ENCODE measurements at places on chromosomes 5 and 9.

DNA sequence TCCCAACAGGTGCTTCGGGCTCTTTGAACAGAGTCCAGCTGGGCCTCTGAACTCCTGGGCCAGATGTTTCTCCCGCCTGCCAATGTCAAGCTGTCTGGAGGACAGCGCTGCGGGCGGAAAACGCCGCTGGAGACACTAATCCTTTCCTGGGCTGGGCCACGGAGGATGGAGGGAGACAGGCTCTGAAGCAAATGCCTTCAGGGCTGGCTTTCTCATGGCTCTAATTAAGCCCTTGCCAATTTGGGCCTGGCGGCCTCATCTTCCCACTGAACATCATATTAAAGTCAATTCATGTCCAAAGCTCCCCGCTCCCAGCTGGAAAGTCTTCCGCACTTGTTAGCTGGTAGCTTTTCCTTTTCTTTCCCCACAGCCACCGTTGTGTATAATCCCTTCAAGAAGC is 72.7 kb downstream of the NTNG2 start:
- DNase-seq, result no peak

DNA sequence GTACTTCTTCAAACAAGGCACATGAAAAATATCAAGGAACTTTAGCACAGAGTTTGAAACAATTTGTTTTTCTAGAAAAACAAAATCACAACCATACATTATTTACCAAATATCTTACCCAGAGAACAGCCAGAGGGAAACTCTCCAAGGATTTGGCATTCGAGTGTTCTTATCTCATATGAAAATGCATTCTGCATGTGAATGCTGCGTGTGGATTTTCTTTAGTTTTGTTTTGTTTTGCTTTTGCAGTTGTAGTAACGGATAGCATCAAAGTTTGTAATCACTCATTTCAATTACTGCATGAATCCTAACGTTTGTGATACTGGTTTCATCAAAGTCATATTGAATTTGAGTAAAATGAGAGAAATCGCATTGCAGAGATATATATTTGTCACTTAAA is 28.0 kb downstream of the ADAMTSL1 start:
- DNase-seq, result no peak

DNA sequence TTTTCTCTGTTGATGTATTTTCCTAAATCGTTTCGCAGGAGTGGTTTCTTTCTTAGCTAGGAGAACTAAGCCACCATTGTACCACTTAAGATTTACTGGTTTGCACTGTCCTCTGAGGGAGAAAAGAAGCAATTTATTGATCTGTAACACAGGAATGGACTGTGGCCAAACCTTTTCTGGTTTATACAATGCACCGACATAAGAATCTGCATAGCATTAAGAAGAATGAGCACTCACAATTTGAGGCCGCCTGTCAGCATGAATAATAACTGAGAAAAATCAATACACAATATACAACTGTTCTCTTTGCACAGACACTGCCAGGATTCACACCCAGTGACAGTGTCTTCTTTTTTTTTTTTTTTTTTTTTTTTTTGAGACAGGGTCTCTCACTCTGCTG is 168.6 kb upstream of the DMRT1 start:
- no peak for DNase-seq

DNA sequence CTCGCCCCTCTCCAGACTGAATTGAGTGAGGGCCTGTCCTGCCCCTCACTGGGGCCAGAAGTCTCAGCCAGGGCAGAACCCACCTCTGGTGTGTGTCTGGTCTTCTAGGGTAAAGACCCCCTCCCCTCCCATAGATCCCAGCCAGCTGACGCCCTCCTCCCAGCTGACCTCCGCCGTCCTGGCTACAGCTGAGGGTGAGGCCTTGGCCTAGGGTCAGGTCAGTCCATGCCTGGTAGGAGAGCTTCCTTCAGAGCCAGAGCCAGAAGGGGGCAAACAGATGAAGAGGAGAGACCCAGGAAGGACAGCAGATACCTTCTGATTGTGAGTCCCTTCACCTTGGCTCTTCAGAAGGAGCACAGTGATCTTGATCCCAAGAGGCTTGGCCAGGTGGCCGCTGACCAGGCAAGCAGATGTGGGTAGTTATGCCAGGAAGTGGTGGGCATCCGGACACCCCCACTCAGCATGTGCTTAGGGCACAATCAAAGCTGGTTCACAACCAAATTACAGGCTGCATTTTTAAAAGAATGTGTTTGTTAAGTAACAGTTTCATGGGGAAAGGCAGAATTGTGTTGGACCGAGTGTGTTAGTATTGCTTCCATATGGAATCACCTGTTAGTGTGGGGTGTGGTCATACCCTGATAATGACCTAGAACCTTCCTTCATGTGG is 29.9 kb downstream of the JADE2 start:
- DNase-seq, result no peak

GRCh38 chr9:131282688-131283422 is 6.5 kb upstream of the FAM78A start:
- DNase-seq, result no peak

DNA sequence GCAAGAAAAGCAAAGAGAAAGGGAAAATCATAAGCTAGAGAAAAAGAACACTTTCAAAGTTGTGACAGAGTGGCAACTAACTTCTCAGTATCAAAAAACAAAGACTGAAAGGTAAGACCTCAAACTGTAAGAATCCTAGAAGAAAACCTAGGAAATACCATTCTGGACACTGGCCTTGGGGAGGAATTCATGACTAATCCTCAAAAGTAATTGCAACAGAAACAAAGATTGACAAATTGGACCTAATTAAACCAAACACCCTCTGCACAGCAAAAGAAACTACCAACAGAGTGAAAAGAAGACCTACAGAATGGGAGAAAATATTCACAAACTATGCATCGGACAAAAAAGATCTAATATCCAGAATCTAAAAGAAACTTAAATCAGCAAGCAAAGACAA is 79.1 kb downstream of the FEM1C start:
- DNase-seq, result no peak

DNA sequence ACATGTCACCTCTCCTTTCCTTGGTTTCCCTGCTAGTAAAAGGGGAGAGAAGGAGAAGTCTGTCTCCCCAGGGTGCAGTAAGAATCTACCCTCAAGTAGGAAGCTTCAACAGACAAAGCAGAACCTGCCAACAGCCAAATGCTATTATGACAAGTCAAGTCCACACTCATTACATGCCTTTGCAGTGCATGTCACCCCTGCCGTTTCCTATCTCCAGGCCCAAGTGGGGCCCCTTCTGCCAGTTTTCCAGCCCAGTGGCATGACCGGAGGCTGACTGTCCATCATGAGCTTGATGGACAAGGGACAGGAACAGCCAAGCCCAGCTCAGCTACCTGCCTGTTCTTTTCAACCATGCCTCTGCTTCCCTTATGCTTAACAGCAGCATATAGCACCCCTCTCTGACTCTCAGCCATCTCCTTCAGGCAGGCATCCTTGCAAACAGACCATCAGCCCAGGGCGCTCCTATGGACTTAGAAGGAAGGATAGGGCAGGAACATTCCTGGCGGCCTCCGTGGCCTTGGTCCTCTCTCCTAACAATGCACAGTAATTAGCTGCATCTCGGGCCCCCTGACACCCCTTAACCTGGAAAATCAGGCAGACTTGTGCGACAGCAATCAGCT is 107.2 kb upstream of the RAD23B start:
- DNase-seq, result no peak

DNA sequence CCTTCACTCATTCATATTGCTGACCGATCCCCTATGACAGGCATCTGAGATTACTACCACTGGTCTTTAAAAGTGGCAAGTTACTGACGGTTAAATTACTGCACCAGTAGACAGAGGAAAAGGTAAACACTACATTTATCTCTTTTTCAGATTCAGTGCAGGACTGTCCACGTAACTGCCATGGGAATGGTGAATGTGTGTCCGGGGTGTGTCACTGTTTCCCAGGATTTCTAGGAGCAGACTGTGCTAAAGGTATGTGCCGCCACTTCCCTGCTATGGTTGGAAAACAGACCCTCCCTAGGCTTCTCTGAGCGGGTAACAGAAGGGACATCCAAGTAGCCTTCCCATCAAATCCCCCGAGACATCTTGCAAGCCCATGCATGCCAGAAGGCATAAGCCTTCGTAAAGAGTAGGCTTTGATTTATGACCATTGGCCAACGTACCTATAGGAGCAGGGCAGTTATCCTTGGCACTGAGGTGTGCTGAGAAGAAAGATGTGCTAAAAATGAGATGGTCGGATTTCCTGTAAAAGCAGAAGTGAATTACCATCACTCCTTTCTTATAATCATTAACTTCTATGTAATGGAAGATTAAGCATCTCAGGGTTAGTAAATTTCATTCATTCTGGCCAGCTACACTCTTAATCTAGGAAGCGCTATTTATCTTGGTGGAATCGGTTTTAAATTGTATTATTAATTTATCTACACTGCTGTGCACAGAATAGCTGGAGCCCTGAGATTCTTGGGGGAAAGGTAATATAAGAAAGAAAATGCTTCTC is 193.4 kb upstream of the WWC1 start:
- no peak for DNase-seq

- DNase-seq, result no peak
Observed at GRCh38 chr5:132238169-132238744, 10.6 kb upstream of the P4HA2 start.

GRCh38 chr9:131271506-131271931 is 4.8 kb downstream of the FAM78A start:
- DNase-seq, result no peak

GRCh38 chr5:82917584-82917983 is 159.6 kb downstream of the TMEM167A start:
- DNase-seq, result no peak

DNA sequence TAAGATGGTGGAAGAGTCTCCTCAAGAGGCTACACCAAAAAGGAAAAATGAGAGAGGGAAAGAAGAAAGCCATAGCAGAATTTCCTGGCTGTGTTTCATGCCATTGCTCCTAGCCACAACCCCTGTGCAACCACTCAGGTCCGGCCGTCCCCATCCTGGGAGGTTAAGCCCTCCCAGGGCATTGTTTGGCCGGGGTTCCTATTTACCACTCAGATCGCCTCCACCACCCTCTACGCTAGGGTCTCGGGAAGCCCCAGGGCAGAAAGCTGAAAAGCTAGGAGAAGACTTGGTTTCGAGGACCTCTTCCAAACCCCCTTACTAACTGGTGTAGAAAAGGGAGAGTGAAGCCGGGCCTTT is 715 bp downstream of the RC3H2 start:
- no peak for DNase-seq

GRCh38 chr5:34941936-34942335 is 12.6 kb downstream of the DNAJC21 start:
- DNase-seq, result no peak

DNA sequence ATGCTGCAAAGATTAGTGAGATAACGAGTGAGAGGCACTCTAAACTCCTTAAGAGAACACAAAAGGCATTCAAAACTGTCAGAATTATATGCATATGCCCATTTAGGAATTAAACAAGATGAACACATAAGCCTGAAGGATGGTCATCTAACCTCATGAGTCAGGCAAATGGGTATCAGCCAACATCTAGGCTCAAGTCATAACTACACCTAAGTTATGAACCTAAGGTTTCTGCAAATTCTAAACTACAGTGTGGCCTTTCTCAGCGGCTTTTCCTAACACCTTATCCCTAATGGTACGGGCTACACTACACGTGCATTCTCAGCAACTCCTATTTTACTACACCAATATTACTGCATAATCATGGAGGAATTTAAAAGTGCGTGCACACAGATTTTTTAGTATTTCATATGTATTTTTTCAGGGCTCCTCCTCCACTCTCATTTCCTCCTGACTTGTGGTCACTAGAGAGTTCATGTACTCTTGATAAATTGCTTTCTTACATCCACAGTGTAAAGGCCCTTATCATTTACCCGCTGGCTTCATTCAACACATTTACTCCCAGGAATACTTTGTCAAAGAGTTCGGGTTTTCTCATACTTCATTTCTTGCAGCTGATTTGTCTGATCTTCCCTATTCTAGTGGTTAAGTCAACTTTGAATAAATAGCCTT is 316.5 kb downstream of the BNC2 start:
- no peak for DNase-seq

GRCh38 chr9:85310573-85310972 is 431.2 kb downstream of the AGTPBP1 start:
- no peak for DNase-seq

GRCh38 chr9:79701651-79702050 is 129.9 kb downstream of the TLE4 start:
- DNase-seq, result no peak

- no peak for DNase-seq
Observed at GRCh38 chr9:89905606-89906338, 301.0 kb downstream of the GADD45G start.

- DNase-seq, result no peak
Observed at GRCh38 chr9:92147030-92147851, 32.0 kb upstream of the SPTLC1 start.

DNA sequence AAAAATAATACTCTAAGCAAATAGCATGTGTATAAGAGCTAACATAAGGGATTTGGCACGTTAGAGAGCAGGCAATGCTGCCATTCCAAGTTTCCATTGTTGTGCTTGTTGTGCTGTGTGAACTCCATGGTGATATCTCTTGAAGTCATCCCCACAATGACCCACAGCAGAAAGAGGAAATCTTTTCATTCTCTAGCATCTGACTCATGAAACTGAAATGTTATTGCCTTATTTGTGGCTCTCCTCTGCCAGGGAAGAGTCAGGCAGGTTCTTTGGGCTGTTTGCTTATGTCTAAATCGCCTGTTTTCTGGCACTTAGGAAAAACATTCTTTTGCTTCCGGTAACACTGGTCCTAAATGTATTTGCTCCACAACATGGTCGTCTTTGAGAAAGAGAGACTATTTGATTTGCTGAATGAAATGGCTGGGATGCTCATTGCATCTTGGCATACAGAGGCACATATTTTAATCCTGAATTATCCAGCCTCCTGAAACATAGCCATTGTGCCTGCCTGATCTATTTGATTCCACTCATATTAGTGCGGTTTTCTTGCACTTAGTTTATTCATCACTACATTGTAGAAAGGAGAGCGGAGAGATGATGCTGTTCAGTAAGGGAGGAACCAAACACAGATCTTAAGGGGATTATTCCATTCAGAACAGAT is 188.8 kb downstream of the CSNK1G3 start:
- DNase-seq, result no peak

- DNase-seq, result no peak
Observed at GRCh38 chr5:111144352-111144930, 52.3 kb downstream of the WDR36 start.

DNA sequence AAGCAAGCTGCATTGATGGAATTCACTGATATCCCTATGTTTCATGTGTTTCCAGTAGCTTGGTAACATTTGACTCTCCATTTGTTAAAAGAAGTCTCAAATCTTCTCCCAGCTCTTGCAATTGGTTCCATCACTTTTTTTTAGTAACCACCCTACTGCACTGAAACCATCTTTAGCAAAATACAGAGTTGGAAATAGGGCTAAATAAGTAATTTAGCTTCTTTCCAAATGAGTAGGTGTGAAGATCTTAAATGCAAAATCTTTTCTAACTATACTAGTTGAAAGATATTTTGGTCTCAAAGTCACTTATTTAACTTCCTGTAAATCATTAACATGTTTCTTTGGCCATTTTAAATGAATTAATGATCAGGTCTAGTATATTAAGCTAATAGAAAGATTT is 138.1 kb downstream of the DIRAS2 start:
- DNase-seq, result no peak

Data from iPS DF 6.9 (cell line).